ENCODE measurements at places on chromosomes 1 and 21. TPM values are rescaled to one million over a fixed set of nuclear protein-coding genes. Genes with fewer than 3 reads are reported as not detected.
A peak's percentile ranks its signal among the peaks of the same experiment; 100 is the strongest.

DNA sequence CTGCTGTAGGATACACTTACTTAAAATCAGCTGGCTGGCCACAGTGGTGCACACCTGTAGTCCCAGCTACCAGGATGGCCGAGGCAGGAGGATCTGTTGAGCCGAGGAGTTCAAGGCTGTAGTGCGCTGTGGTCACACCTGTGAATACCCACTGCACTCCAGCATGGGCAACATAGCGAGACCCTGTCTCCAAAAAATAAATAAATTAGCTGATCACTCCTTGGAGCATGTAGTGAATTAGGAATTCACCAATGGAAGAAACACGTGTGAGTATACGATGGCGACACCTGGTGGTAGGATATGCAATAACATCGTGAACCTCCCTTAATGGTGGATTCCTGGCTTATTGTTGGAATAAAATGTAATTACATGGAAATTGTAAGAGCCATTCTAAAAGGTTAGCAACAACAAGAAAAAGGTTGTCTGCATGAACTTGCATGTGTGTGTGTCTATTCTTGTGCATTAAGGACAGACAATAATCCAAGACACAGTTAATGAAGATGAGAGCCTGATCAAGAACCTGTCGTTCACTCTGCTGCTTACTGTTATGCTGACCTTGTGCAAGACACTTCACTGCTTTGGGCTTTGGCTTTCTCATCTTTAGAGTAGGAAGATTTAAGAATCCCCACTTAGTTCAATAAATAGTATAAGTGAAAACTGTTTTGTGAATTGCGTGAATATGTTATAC is 38.6 kb upstream of the COX20 start:
- DNase-seq = peak; percentile 44

PALMD gene
- 0.37 TPM for polyA plus RNA-seq

DRAXIN gene
- 0.04 TPM for polyA plus RNA-seq

- no peak for DNase-seq
These were observed 88.8 kb upstream of the PRDX6 start for GRCh38 chr1:173388352-173388751.

- DNase-seq = no peak
These were observed 25.8 kb upstream of the PIGC start for GRCh38 chr1:172469717-172470116.

- no peak for DNase-seq
These were observed at the start of gene CD48 for GRCh38 chr1:160711602-160712311. Gene CD48 (minus strand): TSS chr1:160711822. CDS start chr1:160711763, 59 bp downstream.

GJA8 gene
- polyA plus RNA-seq = not detected

ZNF695 gene
- 1.2 TPM for polyA plus RNA-seq

GRCh38 chr1:3902111-3902511 is 2.0 kb upstream of the C1orf174 start:
- DNase-seq = no peak

DNA sequence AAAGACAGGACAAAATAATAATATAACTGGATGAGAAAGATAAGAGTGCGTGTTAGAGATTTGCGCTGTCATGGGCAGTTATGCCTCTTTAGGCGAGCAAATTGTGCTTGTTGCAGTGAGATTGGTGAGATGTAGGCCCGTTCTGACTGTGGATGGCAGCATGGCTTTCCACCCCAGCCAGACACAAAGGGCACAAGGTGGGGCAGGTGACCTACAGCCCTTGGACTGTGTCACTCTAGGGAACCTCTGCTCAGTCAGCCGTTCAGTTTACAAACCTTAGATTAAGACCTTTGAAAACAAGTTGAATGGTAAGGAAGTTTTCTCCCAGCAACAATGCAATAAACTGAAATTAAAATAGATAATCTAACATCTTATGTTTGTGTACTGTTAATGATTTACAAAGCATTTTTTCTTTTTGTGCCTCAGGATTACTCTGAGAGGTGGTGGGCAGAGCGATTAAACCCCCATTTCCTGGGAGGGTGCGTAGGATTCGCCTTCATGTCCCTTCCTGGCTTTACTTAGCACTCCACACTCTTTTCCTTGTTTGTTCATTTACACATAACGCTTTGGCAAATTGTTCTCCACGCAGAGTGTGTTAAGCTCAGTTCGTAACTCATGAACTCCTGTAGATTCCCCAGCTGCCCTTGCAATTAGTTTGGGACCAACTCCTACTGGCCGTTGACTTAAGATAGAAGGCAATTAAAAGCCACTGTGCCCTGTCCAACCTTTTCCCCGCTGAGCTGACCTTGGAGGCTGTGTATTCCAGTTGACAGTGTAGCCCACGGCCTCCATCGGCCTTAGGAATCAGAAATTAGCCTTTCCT is 58.1 kb upstream of the IGSF5 start:
- DNase-seq = no peak

GRCh38 chr1:92858564-92859399 is 26.9 kb downstream of the RPL5 start:
- peak; percentile 62 for DNase-seq

MSH4 gene
- 0.04 TPM for polyA plus RNA-seq

GRCh38 chr21:14968029-14968428 is 96.8 kb downstream of the NRIP1 start:
- DNase-seq = no peak

TMEM200B gene
- polyA plus RNA-seq = 9.8 TPM

DNA sequence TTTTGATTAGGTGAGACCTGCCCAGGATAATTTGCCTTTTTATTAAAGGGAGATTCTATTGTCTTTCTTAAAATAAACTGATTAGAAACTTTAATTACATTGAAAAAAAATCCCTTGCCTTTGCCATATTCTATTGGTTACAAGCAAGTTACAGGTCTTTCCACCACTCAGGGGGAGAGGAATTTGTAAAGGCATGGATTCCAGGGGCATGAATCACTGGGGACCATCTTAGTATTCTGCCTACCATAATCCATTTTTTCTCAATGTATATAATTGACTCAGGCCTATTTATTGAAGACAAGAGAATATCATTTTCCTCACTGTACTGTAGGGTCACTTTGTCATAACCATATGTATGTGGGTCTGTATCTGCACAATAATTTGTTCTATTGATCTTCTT is 124.3 kb upstream of the PDE4B start:
- no peak for DNase-seq

TEX38 gene
- polyA plus RNA-seq = not detected

DNA sequence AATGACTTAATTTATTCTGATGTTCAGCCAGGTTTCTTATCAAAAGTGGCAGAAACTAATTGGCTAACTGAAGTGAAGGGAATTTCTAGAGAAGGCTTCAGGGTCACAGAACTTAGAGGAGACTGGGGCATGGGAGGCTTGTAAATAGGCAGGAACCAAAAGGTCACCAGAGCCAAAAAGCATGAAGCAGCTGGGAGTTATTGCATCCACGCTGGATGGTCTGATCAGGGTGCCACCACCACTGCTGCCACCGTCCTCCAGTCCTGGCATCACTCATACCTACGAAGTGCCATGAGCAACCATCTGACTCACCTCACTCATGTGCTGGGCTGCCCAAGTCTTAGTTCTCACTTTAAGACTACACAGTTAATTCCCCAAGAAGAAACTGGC is 82.5 kb upstream of the DPH5 start:
- DNase-seq = no peak

- DNase-seq = no peak
These were observed 26.0 kb downstream of the MACF1 start for GRCh38 chr1:39230261-39231190.

GRCh38 chr1:117205368-117205767 is 5.4 kb downstream of the VTCN1 start:
- DNase-seq = no peak

ZBTB37 gene
- polyA plus RNA-seq = 2.8 TPM

DNA sequence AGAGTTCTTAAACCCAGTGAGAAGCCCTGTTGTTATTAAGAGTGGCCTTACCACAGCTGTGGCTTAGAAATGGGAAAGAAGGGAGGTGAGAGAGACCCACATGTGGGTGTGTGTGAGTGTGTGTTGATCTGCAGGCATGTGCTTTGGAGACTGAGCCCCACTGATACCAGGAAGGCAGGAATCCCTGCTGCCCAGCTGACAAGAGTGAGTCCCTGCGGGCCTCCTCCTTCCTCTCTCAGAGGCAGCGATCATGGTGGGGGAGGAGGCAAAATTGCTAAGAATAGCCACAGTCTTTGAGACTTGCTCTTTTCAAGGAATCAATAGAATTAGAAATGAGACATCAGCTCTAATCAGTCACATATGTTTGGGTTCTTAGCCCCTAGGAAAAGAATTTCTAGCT is 87.0 kb upstream of the WARS2 start:
- DNase-seq = no peak

PDPN gene
- polyA plus RNA-seq = 0.55 TPM

DNA sequence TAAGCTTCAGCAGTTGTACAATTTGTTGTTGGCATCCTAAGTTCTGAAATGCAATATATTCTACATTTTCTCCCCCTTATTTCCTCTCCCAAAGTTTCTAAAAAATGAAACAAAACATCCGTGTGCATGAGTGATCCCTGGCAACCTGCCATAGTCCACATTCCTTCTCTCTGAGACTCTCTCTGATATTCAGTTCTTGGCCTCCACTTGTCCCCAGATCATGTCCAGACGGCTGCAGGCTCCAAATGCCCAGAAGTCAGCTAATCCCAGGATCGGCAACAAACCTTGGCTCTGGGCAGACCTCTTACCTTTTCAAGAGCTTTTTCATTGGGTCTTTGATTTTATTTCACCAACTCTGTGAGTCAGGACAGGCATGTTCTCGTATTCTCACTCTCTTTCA is 187.8 kb downstream of the ETS2 start:
- DNase-seq = peak; percentile 68

DNA sequence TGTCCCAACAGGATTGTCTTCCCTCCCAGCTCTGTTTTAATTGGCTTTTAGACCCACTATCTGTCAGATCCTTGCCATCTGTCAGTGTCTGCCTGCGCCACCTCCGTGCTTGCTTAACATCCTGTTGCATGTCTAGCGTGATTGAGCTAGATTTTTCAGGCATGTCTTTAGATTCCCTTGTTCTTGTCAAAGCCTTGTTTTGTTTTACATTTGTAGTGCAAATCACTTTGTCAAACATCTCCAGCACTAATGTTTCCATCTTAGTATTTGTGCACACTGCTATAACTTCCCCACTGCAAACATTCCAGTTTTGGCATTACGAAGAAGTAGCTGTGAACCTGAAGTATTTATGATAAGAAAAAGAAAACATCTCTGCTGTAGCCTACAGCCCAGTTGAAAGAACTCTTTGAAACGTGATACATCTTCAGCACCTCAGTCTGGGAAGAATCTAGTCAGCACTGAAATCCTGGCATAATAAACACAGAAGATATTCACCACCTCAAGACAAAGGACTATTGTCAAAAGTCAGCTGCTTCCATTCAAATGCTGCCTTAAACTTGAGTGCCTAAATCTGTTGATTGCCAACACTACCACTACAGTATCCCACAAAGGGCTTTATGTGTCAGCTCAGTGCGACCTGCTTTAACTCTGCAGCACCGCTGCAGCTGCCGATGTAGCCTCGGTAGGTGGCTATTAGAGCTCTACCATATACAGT is 105.0 kb downstream of the FNBP1L start:
- DNase-seq = no peak

GRCh38 chr1:42231253-42231652 is 66.7 kb upstream of the GUCA2A start:
- no peak for DNase-seq

ETV3L gene
- polyA plus RNA-seq = 0.04 TPM

DNA sequence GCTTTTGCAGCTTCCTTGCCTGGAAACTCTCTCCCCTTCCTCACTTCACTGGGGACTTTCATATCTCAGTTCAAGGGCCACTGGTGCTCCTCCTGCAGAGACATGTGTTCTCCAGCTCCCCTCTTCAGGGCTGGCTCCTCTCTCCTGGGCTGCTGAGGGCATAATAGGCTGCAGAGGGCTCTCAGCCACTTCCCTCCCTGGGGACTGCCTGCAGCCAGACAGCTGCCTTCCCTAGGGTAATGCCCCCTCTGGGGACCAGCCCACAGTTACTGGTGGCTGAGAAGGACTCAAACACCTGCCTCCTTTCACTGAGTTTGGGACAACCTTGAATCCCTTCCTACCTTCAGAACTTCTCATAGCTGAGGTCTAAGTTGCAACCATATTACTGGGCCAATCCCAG is 104.8 kb upstream of the POU3F1 start:
- no peak for DNase-seq

ELF3 gene
- polyA plus RNA-seq = 0.72 TPM

COL18A1 gene
- polyA plus RNA-seq = 37.0 TPM

Data from AG04450 (cell line).